ENCODE measurements at places on chromosomes 16 and 17.

GRCh38 chr17:46135126-46135812, 58.0 kb downstream of the KANSL1 start:
- no peak for DNase-seq

DNA sequence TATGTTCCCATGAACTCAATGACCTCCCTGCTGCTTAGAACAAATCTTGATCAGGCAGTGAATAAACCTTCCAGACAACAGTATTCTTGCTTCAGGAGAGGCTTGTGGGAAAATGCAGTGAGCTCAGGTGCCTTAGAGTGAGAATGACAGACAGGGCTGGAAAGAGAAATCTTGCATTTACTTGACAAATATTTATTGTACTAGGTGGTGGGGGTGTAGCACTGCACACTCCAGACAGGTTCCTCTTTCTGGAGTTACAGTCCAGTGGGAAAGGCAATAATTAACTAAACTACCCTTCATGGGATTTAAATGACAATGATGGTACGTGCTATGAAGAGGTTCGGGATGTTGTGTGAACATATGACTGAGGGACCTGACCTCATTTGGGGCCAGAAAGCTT, 182.9 kb downstream of the SHISA9 start:
- DNase-seq = no peak

DNA sequence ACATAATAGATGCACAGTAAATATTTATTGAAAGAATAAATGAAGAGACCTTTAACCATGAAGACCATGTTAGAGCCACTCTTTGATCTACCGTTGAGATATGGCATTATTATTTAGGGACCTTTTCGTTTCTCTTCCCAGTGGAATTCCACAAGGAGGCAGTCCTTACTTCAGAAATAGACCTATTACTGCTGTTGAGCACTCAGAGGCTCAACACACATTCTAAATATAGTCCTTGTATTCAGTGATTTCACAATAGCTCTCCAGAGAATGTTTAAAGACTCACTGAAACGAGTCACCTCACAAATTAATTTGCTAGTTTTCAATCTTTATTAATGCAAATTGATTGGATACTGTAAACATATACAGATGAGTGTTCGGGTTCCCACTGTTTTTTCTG, 603.8 kb downstream of the CDH8 start:
- DNase-seq = no peak

DNA sequence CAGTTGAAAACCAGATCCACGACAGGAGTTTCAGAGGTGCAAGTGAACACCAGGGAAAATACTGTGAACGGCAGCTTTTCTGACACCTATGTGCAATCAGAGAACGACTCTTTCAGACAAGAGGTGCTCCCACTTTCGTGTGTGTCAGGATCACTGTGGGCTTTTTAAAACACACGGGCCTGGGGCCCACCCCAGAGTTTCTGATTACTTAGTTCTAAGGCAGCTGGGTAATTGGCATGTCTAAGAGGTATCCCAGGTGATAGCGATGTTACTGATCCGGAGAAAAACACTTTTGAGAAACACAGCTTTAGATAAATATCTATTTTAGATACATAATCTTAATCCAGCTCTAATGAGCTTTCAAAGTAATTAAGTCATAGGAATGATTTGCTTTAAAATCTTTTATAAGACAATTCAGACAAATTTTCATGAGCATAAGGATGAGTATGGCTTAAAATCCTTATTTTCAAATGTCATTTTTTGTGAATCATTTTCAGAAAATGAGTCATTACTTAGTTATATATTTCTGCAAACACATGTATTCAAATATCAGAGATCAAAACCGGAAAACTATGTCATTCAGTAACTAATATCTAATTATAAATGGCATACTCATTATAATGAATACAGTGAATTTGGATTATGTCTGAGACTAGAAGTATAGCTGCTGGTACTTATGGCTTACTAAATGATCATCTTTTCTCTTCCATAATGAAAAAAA, 217.9 kb upstream of the PSMD7 start:
- DNase-seq = no peak

Measured in cerebellar nuclear complex (tissue), 1 donor.